ENCODE measurements at places on chromosomes 7 and 10.
A peak's percentile ranks its signal among the peaks of the same experiment; 100 is the strongest.

- no peak for DNase-seq
Observed at GRCh38 chr7:41421056-41421455, 281.8 kb downstream of the INHBA start.

- DNase-seq = no peak
Observed at GRCh38 chr7:8783229-8783628, 349.8 kb downstream of the NXPH1 start.

- no peak for DNase-seq
Observed at GRCh38 chr10:18446205-18446604, 205.2 kb downstream of the NSUN6 start.

DNA sequence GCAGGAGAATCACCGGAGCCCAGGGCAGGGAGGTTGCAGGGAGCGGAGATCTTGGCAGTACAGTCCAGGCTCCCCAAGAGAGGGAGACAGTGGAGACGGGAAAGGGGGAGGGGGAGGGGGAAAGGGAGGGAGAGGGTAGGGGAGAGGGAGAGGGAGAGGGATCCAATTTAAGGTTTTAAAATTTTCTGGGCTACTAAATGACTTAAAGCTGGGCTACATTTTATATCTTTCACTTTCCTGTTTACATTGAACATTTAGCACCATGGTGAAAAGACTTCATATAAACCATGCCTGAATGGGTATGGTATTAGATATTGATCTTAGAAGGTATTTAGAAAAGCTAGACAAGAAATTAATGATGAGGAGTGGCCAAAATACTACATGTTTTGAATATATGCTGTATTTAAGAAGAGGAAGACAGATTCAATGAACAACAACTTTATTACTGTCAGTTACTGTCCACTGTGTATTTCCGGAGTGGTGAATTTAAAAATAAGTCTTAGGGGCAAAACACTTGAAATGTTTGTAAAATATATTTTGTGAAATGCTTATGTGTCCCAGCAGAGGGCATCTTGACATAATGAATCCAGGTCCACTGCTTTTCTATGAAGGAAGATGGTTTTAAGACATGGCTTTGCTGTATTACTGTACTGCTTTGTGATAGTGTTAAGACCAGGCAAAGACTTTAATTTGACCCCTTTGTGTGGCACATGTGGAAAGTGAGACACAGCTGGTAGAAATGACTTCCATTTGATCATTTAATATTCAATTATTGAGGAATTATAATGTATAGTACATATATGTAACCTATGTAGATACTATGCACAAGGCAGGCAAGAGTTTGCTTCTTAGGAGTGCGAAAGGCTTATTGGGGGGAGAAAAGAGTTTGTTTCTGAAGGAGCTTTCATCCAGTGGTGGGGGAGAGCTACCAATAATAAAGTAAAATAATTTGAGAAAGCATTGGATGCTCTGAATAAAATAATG is 52.8 kb downstream of the NRF1 start:
- DNase-seq = peak; percentile 82

- no peak for DNase-seq
Observed at GRCh38 chr7:44978511-44979366, at the start of gene MYO1G. Gene MYO1G, minus strand, starts transcription at chr7:44979015. Its CDS starts 54 bp downstream, at chr7:44978961.

DNA sequence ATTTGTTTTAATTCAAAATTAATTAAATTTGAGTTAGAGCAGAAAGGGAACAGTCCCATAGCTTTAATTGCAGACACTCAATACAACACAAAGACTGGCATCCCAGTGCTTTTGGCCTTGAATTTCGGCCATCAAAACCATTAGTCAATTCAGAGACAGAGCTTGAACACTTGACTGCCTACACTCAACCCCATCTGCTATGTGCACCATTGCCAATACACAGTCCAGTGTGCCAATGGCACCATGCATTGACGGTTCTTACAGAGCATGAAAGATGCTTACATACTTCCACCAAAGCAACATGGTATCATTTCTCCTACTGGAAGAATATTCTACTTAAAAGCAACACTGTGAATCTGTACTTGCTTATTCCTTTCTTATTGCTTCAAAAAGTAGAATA is 43.6 kb upstream of the LRRTM3 start:
- no peak for DNase-seq

DNA sequence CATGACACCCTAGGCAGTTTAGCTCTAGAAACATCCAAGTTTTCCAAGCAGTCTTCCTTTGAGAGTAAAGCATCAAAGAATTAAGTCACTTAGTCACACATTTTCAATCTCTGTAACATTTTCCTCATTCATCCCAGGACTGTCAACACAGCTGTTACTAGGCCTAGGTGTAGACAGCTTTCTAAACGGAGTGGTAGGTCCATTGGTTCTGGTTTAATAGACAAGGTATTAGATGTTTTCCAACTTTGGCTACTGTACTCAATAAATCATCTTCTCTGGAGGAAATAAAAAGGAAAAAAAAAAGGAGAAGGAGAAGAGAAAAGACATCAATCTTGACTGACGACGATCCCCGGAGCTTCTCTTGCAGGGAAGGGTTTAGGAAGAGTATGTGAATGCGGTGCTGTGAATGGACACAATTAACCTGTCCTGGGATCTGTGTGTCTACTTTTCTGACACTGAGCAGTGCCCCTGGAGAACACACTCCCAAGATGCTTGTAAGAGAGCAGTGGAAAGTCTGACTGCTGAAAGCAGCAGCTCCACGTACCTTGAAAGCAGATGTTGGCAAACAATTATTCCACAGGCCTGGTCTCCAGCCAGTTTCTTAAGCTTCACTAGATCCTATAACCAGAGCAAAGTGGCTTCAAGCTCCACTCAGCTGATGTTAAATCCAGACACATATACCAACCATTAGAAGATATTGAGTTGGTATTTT is 59.1 kb downstream of the CXCL12 start:
- no peak for DNase-seq

DNA sequence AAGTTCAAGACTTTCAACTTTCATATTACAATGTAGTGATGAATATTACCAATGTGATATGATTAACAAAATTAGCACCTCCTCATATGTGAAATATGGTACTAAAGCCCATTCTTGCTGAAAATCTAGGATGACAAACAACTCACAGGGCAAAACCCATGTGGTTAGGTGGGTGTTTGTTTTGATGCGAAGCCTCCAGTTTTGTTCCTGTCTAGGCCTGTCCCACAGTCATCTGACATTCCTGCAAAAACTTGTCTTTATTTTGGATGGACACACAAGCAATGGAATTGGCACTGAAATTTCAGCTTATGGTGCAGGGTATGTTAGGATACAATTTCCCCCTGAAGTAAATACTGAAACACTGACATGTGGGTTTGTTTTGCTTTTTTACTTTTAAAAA is 95.3 kb downstream of the PARD3 start:
- no peak for DNase-seq

GRCh38 chr7:149846436-149847046 is 8.4 kb downstream of the ZNF862 start:
- no peak for DNase-seq

DNA sequence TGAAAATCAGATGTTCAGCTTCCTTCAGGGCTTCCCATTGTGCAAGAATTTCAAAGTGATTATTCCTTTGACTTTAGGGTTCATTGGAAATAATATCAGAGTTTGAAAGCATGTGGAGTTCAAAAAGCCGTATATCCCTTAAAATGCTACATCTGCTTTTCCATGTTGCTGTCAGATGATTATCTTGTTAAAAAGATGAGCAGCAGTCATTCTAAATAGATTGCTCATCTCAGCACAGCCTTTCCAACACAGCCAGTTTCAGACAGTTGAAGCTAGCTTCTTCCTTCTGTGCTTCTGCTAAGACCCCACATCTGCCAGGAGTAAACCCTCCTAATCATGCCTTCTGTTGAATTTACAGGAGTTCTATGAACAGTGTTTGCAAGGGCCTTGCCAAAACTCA is 204.4 kb upstream of the PTER start:
- DNase-seq = no peak

- DNase-seq = no peak
Observed at GRCh38 chr7:40455485-40455884, 320.7 kb downstream of the SUGCT start.

DNA sequence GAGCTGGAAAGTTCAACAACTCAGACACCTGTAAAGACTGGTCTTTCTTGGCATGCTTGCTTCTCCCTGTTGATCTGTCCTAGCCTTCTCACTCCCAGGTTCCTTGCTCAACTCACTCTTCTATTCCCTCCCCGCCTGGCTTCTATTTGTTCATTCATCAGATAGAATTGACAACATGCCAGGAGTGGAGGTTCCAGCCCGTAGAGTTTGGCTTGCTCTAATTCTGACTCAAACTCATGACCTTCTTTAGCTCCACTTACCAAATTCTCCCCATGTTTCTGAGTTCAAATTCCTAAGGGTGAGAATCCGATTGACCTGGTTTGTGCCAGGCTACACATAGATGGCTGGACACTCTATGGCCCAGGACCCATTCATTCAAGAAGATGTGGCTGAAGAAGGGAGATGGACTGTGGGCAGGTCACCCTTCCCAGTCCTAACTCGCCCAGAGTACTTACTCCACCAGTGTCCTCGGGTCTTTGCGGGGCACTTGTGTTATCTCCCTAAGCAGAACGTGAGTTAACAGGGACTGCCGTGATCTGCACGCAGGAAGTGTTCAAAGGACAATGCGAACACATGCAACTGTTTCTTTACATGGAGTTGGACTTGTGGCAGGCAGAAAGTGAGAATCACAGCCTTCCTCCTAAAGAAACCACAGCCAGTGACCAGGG is 4.0 kb upstream of the TMEM236 start:
- DNase-seq = no peak

- DNase-seq = no peak
Observed at GRCh38 chr7:17367502-17367901, 69.0 kb downstream of the AHR start.

DNA sequence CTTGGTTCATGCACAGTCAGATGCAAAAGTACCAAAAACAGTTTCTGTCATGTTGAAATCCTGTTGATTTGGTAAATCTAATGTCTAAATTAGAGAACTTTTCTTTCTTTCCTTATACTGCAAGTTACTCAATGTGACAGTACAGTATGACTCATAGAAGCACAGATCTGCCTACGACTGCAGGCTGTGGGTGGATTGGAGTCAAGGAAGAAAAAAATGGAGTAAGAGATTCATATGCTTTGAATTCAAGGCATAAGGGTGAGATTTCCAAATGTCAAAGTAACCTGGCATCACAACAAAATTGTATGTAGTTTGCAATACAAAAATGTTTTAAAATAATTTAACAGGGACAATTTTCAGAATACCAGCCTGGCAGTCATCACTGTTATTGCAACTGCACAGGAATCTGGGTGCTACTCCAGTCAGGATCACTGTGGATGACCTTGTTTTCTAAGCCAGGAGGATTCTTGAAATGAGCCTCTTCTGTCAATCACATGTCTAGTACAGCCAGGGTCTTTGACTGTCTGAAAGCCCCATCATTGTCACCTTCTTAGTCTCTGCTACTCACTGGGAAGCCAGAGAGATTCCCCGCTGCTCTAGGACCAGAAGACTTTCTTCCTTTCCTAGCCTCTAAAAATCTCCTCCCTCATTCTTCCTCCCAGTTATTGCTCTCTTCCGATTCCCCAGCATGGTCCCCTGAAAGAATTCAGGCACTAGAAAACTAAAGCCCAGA is 83.6 kb downstream of the CD36 start:
- no peak for DNase-seq

- DNase-seq = no peak
Observed at GRCh38 chr7:45443263-45443662, 130.9 kb upstream of the ADCY1 start.

DNA sequence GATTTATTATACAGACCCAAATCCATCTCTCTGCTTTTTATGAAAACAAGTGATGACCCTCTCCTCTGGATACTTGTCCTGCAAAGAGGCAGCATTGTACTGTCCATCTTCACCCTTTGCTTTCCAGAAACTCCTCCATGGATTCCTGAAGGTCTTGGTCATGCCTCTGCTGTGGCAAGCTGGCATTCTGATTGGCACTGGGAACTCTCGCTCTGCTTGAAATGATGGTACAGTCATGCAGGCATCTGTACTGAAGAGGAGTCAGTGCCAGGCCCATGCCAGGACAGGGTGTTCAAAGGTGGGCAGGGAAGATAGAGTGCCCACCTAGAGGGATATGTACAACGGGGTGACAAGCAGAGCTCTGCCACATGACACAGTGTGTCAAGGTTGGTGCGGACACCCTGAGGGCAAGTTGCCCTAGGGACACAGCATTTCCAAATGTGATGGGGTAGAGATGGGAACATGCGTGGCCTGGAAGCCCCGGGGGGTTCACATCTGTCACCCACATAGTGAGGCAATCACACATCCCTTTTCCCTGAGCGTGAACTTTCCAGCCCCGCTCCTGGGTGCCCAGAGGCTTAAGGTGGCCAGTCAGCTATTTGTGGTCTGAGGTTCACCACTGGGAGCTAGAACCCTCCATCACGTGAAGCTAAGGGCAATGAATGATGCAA is 235.7 kb upstream of the TCERG1L start:
- no peak for DNase-seq

DNA sequence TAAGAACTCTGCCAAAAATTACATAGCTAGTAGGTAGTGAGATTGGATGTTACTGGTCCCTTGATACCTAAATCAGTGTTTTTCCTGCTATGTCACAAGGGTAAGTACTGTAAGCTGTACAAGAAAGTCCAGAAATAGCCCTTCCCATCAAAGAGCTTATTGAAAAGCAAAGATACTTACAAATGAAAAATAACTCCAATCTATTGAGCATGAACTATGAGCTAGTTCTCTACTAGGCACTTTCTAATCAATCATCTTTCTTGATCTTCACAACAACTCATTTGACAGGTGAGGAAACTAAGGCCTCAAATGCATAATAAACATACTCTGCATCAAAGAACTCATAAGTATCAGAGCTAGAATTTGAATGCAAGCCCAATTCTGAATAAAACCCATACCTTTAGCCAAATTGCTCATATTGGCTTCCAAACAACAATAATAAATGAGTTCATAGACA is 249.8 kb upstream of the TCF7L2 start:
- no peak for DNase-seq

DNA sequence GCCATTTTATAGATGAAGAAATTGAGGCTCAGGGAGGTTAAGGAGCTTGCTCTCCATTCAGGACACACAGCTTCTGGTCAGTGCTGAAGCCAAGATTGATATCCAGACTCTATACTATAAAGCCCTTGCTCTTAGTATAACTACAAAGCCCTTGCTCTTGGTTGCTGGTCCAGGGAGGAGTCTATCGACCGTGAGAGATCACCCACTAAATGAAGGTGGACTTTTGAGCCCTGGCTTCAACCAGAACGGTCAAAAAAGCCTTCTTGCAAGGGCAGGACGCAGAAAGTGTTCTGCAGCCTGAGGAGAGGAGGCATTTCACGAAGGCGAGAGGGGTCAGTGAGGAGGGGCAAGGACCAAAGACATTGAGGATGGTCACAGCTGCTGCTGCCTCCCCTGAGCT is 176.3 kb downstream of the CYP26A1 start:
- DNase-seq = no peak

- no peak for DNase-seq
Observed at GRCh38 chr7:100034871-100035510, 14.6 kb upstream of the ZSCAN21 start.
